NCI-H446 (cell line): ENCODE measurements at places on chromosomes 2 and 18.

GRCh38 chr2:96239745-96240264 is 26.0 kb downstream of the TMEM127 start:
- no peak for DNase-seq

DNA sequence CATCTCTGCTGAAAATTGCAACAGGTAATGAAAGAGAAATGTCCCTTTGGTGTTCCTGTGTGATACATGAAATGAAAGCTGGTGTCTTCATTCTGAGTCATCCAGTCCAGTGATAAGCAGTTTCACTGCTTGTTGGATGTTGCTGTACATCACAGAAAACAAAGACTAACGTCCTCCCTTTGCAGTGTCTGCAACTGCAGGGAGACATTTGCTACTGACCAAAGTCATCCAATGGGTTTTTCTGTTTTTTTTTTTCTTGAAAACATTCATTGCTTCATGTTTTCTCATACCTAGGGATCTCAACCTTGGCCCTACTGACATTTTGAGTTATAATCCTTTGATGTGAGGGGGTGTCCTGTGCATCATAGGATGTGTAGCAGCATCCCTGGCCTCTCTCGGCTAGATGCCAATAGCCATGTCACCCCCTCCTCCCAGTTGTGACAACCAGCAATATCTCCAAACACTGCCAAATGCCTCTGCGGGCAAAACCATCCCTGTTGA is 63.6 kb upstream of the FZD5 start:
- DNase-seq: no peak

DNA sequence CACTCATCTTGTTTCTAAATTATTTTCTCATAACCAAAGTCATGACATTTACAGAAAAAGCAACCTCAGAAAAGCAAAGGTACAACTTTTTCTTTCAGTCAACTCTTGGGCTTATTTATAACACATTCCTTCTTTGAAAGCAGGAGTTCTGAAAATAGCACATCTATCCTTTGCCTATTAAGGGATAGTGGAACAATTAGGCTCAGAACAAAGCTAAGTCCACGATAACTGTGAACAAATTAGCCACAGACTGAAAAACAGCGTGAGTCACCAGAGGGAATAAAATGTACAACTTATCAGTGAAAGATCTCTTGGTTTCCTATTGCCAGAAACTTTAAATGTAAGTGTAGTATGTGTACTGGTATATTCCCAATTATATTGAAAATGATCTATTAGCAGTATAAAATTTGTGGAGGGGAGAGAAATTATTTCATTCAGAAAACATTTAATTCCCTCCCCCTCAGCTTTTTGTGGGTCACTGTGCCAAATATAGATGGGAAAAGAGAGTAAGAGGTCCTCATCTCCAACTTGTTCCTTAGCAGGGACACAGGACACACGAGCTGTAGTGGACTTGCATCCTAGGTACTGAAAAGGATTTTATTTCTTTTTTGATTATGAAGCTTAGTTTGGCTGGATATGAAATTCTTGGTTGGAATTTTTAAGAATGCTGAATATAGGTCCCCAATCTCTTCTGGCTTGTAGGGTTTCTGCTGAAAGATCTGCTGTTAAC is 15.4 kb upstream of the MATN3 start:
- no peak for DNase-seq

DNA sequence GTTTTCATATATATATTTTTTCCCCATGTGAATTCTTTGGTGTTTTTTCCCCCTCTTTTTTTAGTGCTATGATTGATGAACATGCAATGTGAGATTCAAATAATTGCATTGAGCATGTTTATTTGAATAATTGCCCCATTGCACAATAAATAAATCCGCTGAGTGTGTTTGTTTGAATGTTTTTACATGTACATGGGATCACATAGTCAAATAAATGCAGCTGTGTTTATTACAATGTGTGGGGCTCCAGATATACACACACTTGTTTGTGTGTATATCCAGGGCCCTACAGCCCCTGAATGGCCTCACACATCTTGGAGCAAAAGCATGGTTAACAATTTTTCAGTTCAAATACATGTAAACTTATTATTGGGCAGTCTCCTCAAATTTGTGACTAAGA is 134.5 kb downstream of the ZEB2 start:
- DNase-seq: no peak

- DNase-seq: no peak
These were observed 72.0 kb upstream of the ODC1 start for GRCh38 chr2:10520154-10520553.

- DNase-seq: peak; percentile 11
These were observed 123.3 kb upstream of the RND3 start for GRCh38 chr2:150610670-150611279.

DNA sequence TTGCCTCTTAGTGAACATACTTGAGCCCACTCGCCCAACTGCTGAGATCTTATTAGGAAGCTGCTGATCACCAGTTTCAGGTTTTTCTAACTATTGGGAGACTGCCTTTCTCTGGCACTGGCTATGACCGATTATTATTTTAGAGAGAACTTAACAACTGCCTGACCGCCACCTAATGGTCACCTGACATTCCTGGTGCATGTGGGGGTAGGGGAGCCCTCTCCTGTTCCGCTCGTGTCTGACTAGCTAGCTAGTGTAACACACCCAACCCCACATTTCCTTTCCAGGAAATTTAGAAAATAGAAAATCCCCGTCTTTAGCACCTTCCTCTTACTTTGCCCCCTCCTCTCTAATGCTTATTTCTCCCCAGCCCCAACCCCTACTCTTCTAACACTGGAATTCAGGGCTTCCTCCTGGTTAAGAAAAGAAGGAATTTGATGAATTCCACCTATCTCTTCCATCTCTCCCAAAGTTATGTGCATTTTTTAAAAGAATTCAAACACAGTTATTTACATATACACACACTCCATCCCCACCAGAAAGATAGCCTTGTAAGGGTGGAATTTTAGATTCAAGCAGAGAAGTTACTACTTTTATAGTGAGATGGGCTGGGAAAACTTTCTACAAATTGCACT is 19.4 kb upstream of the DNER start:
- DNase-seq: no peak

DNA sequence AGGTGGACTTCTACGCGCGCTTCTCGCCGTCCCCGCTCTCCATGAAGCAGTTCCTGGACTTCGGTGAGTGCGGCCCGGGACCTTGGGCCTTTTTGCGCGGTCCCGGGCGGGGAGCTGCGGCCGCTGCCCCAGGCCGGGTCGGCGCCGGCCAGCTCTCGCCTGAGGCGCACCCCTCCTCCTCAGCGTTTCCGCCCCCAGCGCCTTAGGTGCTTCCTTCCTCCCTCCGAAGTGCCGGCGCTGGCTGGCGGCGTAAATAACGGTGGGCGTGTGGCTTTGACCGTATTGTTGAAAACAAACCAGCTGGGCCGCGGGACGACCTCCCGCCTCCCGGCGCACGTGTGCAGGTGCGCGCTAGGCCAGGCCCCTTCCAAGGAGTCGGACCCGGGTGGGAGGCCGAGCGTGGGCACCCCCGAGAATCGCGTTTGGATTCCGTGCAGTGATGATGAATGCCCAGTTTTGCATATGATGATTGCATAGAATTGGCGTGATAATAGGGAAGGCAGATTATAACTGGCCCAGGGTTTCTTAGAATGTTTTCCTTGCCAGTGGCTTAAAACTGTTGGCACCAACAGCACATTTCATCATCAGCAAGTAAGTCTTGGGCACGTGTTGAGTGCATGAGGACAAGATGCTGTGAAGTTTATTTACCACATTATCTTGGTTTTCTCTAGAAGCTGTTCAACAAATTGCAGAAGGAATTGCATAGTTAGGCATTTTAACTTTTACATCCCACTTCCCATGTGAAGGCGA is 569 bp downstream of the PDK1 start:
- peak; percentile 37 for DNase-seq

DNA sequence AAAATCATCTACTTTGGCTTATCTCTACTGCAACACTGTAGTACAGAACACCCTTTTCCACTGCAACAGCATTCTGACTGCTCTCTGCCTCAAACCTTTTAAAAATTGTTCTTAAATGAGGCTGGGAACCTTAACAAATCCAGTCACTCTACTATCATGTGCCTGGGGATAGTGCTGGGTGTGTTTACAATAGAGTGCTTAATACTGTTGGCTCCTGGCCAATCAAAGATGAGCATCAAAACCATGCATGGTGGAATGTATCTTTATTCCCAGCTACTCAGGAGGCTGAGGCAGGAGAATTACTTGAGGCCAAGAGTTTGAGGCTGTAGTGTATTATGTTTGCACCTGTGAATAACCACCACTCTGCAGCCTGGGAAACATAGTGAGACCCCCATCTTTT is 7.4 kb downstream of the ANKAR start:
- DNase-seq: no peak

DNA sequence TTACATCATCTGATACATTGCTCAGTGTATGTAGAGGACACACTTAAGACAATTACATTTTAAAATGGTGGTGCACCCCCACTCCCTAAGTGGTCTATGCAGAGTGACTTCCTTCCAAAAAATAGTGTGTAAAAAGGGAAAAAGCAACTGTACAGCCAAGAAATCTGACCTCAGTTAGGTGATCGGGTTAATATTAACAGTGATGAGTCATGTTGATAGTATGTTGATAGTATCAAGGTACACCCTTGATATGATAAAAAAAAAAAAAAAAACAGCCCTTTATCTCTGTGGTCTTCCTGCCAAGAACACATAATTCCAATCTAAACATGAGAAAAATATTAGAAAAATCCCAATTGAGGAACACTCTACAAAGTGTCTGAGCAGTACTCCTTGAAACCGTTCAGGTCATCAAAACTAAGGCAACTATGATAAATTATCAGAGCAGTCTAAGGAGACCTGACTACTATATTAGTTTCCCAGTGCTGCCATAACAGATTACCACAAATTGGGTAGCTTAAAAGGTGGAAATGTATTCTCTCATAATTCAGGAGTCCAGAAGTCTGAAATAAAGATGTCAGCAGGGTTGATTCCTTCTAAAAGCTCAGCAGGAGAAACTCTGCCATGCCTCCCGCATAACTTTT is 171.9 kb downstream of the ARHGAP28 start:
- DNase-seq: no peak

- DNase-seq: no peak
These were observed 31.6 kb upstream of the GMCL1 start for GRCh38 chr2:69797836-69798289.

DNA sequence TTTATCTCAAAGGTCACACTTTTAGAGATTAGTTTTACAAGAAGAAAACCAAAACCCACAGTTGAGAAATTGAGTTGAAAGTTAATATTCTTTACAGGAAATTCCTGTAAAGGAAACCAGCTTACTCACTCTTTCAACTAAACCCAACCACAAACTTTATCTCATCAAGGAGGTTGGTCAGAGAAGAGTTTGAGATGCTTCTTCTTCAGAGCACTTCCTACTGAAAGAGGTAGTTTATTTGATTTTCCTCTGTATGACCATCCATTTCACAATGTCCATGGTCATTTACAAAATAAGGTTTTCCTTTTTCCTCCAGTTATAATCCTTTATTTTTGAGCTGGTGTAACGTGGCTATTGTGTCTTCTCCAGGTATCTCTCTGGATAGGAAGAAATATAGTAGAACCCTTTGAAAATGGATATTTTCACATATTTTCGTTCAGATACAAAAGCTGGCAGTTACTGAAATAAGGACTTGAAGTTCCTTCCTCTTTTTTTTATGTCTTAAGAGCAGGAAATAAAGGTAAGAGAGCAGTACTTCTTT is 4.5 kb upstream of the IL18RAP start:
- no peak for DNase-seq

- DNase-seq: no peak
These were observed 60.0 kb downstream of the IL1R2 start for GRCh38 chr2:102051692-102052277.

DNA sequence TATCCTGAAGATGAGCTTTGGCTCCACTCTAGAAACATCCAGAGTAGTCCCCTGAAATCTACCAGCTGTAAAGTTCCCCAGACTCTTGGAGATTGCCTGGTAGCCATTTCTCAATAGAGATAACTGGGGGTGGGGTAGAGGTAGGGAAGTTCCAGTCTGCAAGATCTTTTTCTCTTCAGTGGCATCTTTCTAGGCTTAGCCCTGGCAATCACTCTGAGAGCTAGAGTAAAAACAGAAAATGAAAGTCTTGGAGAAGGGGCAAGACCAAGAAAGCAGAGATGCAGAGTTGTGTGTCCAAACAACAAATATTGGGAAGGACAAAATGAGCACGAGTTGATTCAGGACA is 41.8 kb upstream of the LCLAT1 start:
- no peak for DNase-seq
